Epithelial cell of proximal tubule (primary cell): ENCODE measurements at places on chromosomes 5 and 9. TPM values are rescaled to one million over a fixed set of nuclear protein-coding genes. Genes with fewer than 3 reads are reported as not detected.

DNA sequence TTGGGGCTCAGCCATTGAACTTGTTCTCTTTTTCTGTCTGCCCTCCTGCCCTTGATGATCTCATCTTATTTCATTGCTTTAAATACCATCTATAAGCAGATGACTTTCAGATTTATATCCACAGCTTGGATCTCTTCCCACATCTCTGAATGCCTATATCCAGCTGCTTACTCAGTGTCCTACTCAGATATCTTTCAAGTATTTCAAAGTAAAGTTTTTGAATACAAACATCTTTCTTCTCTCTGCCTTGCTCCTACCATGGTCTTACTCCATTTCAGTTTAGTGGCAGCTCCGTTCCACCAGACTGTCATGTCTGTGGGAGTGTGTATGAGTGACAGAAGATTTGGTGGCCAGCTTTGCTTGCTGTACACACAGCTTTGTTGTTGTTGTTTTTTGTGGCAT, 59.7 kb downstream of the ERBIN start:
- DNase-seq: no peak

The CXCL14 gene
- 0.06 and 0.14 TPM in 2 replicates for total RNA-seq

The TEX48 gene
- not detected in 2 replicates for total RNA-seq

GRCh38 chr9:109101202-109101595, 18.5 kb downstream of the TMEM245 start:
- DNase-seq: no peak

The NIM1K gene
- 0.75 TPM in 1 of 2 replicates, not detected in the other for total RNA-seq

- no peak for DNase-seq
These were observed 179.7 kb upstream of the ANKRD55 start for GRCh38 chr5:56412601-56413379.

The NR2F1 gene
- total RNA-seq: 12.6 and 14.8 TPM in 2 replicates

The PRDM9 gene
- total RNA-seq: not detected in 2 replicates

The SPINK9 gene
- total RNA-seq: not detected in 2 replicates

GRCh38 chr5:42521406-42521805, 98.2 kb downstream of the GHR start:
- no peak for DNase-seq

The NR5A1 gene
- not detected in 2 replicates for total RNA-seq

DNA sequence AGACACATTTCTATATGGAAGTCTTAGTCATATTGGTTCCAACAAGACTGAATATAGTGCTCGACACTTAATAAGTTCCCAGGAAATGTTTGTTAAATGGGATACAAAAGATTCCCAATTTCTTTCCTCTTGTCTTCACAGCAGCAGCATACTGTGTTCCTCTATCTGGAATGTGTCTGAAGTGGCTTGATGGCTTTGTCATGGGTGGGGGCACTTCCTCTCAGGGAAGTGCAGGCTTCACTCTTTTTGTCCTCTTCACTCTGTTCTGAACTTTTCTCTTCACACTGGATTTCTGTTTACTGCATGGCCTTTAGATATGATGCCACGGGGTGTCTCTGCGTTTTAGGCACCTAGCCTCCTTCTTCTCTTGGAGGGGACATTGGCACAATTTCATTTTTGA, 127.7 kb upstream of the C9orf72 start:
- no peak for DNase-seq

The SPINK6 gene
- total RNA-seq: not detected in 2 replicates

The FOXD4L3 gene
- not detected in 2 replicates for total RNA-seq
